ENCODE measurements at places on chromosomes 7 and 10.

- no peak for DNase-seq
Measured at GRCh38 chr10:126123466-126123865, 227.1 kb downstream of the FANK1 start.

GRCh38 chr10:30172673-30173072, 113.3 kb upstream of the JCAD start:
- DNase-seq = no peak

GRCh38 chr10:29583674-29584073, 51.1 kb downstream of the SVIL start:
- DNase-seq = no peak

DNA sequence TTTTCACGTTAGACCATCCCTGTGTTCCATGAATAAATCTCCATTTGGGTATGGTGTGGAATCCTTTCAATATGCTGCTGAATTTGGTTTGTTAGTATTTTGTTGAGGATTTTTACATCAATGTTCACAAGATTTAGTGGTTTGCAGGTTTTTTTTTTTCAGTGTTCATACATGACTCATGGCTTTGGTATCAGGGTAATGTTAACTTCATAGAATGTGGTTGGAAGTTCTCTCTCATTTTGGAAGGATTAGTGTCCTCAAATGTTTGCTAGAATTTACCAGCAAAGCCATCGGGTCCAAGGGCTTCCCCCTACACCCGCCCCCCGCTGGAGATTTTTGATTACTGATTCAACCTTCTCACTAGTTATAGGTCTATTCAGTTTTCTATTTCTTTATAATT, 398.0 kb downstream of the NXPH1 start:
- no peak for DNase-seq

GRCh38 chr10:22606164-22606614, 108.2 kb downstream of the PIP4K2A start:
- no peak for DNase-seq

DNA sequence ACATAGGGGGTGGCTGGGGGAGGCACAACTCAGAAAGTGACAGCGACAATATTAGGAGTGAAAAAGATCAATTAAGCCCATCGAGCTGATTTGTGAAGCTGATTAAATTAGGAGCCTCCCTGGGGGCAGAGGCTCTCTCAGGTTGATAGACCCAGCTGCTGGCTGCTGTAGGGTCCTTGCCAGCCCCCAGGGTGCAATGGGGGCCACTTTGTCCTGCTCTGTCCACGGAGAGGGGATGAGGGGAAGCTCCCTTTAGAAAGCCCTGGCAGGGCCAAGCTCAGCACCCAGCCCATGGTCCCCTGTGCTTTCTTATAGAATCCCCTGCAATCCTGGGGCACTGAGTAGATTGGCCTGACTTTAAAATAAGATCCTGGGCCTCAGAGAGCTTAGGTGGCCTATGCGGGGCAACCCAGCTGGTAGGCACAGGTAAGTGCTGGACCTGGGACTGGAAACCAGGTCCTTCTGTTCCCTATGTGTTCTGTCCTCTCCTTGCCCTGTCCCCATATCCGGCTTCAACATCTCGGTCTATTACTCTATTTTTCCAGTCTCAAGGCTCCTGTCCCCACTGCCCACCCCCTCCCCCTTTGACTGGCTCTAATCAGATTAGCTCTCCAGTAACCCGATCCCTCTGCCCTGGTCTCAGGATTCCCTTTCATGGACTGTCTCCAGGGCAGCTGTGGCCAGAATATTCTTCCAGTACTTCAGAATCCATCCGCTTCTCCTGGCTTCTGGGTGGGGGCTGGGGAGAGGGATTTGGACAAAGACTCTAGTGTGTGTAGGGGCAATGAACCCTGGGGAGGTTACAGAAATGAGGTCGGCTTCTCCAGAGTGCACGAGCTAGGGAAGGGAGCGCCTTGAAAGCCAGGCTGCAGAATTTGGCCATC, 259.6 kb downstream of the RPS24 start:
- no peak for DNase-seq

DNA sequence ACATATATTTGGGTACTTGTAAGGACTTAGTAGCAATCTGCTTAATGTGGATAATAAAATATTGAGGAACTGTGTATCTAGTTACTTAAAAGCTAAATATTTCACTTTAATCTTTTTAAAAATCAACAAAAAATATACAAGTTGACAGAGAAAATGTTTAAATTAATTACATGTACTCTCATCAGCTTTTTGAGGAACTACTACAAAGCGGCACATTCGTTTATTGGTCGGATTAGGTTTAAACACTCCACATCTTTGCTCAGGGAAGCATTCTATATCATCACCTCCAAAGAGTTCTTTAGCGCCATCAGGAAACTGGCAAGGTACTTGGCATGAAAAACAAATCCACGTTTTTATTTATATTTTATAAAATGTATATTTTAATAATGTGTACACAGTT, 1.6 kb downstream of the ATOH7 start:
- no peak for DNase-seq

GRCh38 chr10:52453501-52453900, 139.4 kb downstream of the DKK1 start:
- no peak for DNase-seq

GRCh38 chr7:23418046-23418445, 52.2 kb downstream of the IGF2BP3 start:
- no peak for DNase-seq

DNA sequence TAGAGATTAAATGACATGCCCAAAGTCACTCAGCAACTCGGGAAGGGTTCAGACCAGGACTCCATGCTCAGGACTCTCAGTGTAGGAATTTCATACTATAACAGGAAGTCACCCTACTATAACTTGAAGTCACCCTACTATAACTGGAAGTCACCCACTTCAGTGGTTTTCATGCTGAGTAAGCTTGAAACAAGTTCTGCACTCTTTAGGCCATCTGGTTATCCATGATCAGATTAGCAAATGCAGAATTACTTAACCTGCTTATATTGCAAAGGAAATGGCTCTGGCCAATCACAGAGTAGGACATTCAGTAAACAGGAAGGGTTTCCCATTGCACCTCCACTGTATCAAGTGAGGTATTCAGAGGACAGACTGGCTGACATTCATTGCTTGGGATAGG, 1240.4 kb downstream of the GATA3 start:
- DNase-seq = no peak

GRCh38 chr7:87806150-87806549, 70.0 kb downstream of the SLC25A40 start:
- DNase-seq = no peak
